ENCODE measurements at places on chromosomes 16 and 17.

GRCh38 chr16:31537362-31538242 lies 9.9 kb downstream of the AHSP start:
- DNase-seq, result no peak

- no peak for DNase-seq
Observed at GRCh38 chr16:25140459-25140858, 28.9 kb downstream of the LCMT1 start.

DNA sequence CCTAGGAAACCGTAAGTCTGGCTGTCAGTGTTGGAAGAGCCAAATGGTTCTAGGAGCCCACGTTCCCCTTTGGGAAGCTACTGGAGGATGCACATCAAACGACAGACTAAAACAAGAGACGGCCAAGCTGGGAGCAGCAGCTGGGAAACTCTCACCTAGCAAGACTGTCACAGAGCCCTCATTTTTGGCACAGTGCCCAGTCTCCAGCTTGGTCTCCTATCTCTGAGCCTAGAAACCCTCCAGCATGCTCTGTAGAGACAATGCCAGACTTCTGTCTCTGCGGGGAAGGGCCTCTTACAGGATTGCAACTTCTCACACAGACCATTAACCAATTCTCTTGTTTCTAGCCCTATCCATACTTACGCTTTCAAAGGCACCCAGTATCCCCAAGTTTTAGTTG lies 23.5 kb downstream of the GTF3C1 start:
- DNase-seq, result no peak

DNA sequence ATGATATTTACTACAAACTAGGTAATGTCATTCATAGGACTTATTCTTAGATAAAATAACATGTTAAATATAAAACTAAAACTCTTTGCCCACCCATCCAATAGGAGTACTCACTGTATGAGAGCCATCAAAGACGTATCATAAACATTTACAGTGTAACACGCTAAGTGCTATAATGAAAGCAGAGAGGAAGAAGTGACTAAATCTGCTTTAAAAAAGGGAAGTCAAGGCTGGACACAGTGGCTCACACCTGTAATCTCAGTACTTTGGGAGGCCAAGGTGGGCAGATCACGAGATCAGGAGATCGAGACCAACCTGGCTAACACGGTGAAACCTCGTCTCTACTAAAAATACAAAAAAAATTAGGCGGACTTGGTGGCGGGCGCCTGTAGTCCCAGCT lies 32.4 kb downstream of the SPAG9 start:
- no peak for DNase-seq

- no peak for DNase-seq
Observed at GRCh38 chr16:53836680-53837079, 132.7 kb downstream of the FTO start.

DNA sequence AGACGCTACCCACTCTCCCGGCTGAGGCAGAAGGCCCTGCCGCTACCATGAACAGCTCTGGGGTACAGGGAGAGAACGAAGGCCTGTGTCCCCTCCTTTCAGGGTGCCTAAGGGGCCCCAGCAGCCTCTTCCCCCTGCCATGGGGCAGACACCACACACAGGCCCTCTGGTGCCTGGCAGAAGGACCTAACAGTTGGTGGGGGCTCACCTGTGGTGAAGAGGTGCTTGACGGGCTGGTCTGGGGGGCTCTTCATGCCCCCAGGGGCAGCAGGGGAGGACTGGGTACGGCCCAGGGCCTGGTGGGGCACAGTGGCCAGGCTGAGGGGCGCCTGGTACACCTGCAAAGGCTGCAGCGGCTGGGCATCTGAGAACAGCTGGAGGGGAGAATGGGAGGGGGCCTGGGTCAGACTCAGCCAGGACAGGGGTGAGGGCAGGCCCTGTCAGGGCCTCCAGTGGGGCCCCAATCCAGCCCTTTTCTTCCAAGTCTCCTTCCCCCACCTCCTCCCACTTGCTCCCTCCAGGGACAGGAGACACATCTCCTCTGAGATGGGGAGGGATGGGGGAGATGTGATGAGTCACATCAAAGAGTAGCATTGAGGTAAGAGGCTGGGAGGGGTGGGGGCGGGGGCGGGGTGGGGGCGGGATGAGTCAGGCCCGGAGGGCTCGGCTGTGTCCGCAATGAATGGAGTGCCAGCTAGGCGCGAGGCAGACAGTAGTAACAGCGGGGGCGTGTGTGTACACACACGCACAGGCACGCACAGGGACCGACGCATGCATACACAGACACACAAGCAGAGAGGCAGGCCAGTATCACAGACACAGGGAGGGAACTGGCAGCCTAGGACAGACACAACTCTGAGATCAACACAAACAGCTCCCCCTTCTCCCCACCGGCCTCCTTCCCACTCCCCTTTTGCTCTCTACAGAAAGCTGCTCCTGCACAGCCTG lies 16.1 kb downstream of the G6PC3 start:
- DNase-seq, result no peak

- no peak for DNase-seq
Observed at GRCh38 chr16:19431636-19432340, 14.1 kb downstream of the TMC5 start.

Measured in CD4-positive, alpha-beta T cell treated with Interleukin-10 for 1 hour (primary cell).